Activated T-cell treated with anti-CD3 and anti-CD28 coated beads, Interleukin-2, amount 50 U/mL, for 72 hours (primary cell): ENCODE measurements at places on chromosomes 3 and 15. TPM values are rescaled to one million over a fixed set of nuclear protein-coding genes. Genes with fewer than 3 reads are reported as not detected.

Gene UBAP1L
- total RNA-seq, result 5.2 TPM

Gene IGF2BP2
- 0.53 TPM for total RNA-seq

Gene TJP1
- total RNA-seq, result 0.16 TPM

Gene CCR1
- total RNA-seq, result 0.51 TPM
